ENCODE measurements at places on chromosomes 4 and X. TPM values are rescaled to one million over a fixed set of nuclear protein-coding genes. Genes with fewer than 3 reads are reported as not detected.
A peak's percentile ranks its signal among the peaks of the same experiment; 100 is the strongest.

DNA sequence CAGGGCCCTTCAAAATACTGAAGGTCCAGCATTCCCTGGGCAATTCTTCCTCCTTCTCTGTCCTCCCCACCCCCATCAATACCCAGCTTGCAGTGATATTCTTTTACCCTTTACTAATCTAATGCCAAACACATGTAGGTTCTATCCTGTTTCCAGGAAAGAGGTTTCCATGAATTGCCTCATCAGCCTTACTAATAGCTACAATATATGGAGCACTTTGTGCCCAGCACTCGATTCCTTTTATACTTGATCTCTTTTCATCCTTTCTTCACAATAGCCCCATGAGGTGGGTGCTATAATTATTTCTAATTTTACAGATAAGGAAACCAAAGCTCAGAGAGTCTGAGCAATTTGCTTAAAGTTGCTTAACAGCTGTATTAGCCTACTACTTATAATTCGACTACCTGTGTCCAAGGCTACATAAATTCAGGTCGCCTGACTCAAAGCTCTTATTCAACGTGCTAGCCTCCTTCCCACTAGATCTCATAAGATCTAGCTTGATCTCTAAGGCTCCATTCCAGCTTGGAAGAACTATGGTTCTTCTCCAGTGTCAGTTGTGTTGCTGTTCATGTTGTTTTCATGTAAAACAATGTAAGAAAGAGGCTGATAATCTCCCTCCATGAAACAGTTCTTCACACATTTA lies 229.6 kb upstream of the PGRMC2 start:
- H3K4me3 ChIP-seq = no peak overlapping the region
- H3K27me3 ChIP-seq = no peaks in the 10 kb centered on the region
- H3K4me1 ChIP-seq = peaks cover 22% of the 10 kb centered on the region
- H3K27ac ChIP-seq = peak overlapping the region; percentile 63

- H3K4me1 ChIP-seq = no peaks in the 10 kb centered on the region
- H3K4me3 ChIP-seq = no peak overlapping the region
- H3K36me3 ChIP-seq = no peaks in the 10 kb centered on the region
- no peak overlapping the region for H3K27ac ChIP-seq
- no peak for DNase-seq
Measured at GRCh38 chrX:84873176-84873575, 130.5 kb upstream of the APOOL start.

CSAG1 gene
- polyA plus RNA-seq = not detected

- H3K27me3 ChIP-seq = no peaks in the 10 kb centered on the region
- no peaks in the 10 kb centered on the region for H3K36me3 ChIP-seq
- no peak overlapping the region for H3K4me3 ChIP-seq
- H3K27ac ChIP-seq = no peak overlapping the region
Measured at GRCh38 chrX:46710425-46710824, 48.5 kb downstream of the SLC9A7 start.

XAGE1A gene
- not detected for polyA plus RNA-seq

DNA sequence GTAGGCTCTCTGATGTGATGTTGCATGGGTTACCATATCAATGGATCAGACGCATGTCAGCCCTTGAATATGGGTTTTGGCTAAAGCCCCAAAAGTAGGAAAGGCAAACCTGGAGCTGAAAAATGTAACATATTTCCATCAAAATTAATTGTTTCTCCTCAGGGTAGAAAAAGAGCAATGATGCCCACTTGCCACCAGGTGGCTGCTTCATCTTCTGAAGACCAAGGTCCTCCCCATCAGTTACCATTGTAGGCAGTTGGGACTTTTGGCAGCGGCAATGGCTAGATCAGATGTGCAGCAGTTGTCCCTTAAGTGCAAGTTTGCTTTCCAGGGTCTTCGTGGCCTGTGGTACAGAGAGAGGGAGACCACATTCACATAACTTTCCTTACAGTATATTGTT lies 118.2 kb downstream of the NAF1 start:
- no peaks in the 10 kb centered on the region for H3K27me3 ChIP-seq
- H3K36me3 ChIP-seq = no peaks in the 10 kb centered on the region
- no peaks in the 10 kb centered on the region for H3K4me1 ChIP-seq

All from stomach (tissue), 19 donors.